ENCODE measurements at places on chromosomes 1 and 21.

DNA sequence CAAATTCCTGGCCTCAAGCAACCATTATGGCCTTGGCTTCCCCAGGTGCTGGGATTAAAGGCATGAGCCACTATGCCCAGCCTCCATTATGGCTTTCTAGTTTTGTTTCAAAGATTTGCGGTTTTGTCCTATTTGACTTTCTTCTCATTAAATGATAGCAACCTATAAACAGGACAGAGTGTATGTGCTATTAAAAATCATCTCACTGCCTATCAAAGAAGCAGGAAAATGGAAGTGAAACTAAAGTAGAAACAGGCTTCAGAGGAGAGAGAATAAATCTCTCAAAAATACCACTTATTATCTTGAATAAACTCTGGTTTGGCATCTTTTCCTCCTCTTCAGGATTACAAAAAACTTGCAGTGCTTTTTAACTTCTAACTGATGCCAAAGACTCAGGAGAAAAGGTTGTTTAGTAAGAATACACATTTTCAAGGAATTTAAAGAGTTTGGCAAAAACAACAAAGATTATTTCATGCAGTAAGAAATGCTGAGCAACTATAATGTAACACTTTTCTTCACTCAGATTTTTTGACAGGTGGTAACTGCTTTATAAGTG, 28.7 kb downstream of the ACBD3 start:
- DNase-seq: no peak

- DNase-seq: no peak
Observed at GRCh38 chr1:218585511-218586184, 240.5 kb downstream of the TGFB2 start.

DNA sequence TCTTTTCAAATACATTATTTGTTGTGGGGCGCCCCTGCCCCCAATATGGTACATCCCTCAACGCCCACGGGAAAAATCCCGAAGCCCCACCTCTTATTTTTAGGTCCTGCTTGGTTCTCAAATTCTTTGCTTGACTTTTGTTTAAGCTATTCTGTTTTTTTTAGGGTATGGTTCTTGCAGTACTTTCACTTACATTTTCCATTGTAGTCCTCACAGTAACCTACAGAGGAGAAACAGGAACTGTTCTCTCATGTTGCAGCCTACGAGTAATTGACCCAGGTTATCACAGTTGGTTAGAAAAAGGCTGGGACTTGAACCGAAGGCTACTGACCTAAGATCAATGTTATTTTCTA, 697 bp upstream of the C21orf91 start:
- no peak for DNase-seq

DNA sequence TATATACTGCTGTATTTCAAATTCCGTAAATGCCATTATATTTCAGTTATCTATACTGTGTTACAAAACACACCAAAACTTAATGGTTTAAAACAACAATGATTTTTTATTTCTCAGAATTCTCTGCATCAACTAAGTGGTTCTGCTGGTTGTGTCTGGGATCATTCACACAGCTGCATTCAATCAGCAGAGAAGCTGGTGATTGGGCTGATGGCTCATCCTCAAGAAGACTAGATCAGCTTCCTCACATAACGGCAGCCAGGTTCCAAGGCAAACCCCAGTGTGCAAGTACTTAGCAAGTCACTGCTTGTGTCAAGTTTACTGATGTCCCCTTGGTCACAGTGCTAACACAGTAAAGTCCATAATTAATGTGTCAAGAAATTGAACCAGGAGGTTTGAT, 86.3 kb upstream of the VANGL1 start:
- DNase-seq: no peak

DNA sequence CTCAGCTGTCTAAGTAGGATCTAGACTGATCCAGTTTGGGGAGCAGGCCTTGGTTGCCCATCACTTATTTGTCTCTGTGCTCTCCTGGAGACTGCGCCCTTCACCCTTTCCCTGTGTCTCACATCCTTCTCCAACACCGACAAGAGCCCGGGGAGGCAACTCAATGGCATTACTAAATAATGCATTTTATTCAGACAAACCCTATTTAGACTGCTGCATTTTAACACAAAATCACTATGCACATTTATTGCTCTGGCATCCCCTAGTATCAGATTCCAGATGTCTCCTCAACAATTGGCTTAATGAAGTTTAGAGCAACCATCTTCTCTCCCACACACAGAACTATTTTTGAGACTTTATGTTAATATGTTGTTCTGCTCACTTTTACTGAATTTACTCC, 436.4 kb upstream of the CHRM3 start:
- no peak for DNase-seq

GRCh38 chr1:183920651-183921050, 115.7 kb downstream of the RGL1 start:
- DNase-seq: peak; percentile 97

- DNase-seq: peak; percentile 75
Observed at GRCh38 chr1:154404984-154405746, at the start of gene IL6R. IL6R (plus strand) TSS chr1:154405343; CDS start chr1:154405630, 287 bp downstream.

- no peak for DNase-seq
Observed at GRCh38 chr1:93750955-93751354, 69.3 kb upstream of the BCAR3 start.

- no peak for DNase-seq
Observed at GRCh38 chr1:226029568-226030225, 30.6 kb upstream of the SDE2 start.

- DNase-seq: no peak
Observed at GRCh38 chr21:17197996-17198395, 314.8 kb upstream of the CXADR start.

DNA sequence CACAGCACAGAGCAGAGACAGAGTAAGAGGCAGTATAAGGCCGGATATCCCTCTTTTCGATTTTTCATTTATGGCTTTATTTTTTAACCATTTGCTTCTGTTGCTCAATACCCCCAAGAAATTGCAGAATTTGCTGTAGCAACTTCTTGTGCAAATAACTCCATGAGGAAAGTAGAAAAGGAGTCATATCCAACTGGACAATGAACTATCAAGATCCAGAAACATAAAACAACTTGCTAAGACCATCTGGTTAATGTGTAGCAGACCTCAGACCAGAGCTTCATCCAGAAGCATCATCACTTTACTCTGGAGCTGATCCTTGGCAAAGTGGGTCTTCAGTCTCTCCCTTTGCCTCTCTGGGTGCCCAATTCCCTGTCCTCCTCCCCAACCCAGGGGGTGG, 45.9 kb downstream of the ZNF697 start:
- no peak for DNase-seq

DNA sequence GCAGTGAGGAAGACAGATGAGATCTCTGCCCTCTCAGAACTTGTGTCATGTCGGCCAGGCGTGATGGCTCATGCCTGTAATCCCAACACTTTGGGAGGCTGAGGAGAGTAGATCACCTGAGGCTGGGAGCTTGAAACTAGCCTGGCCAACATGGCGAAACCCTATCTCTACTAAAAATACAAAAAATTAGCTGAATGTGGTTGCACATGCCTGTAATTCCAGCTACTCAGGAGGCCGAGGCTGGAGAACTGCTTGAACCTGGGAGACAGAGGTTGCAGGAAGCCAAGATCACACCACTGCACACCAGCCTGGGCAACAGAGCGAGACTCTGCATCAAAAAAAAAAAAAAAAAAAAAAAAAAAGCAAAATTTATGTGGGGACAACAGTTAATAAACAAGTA, 40.9 kb upstream of the RALGPS2 start:
- no peak for DNase-seq

GRCh38 chr1:220798338-220798737, 11.6 kb downstream of the MTARC1 start:
- no peak for DNase-seq

- DNase-seq: no peak
Observed at GRCh38 chr1:212621043-212621948, 12.7 kb downstream of the ATF3 start.

GRCh38 chr1:161131523-161132409, 701 bp downstream of the DEDD start:
- DNase-seq: no peak

- DNase-seq: no peak
Observed at GRCh38 chr1:221279146-221279545, 399.9 kb downstream of the HLX start.

- no peak for DNase-seq
Observed at GRCh38 chr1:95325349-95325748, 91.3 kb downstream of the RWDD3 start.

GRCh38 chr21:33994373-33994772, 78.8 kb upstream of the ATP5PO start:
- DNase-seq: no peak

- DNase-seq: no peak
Observed at GRCh38 chr1:178376008-178376407, 120.8 kb downstream of the CLEC20A start.

GRCh38 chr1:20183616-20184271, 2.2 kb upstream of the UBXN10 start:
- DNase-seq: no peak

- DNase-seq: no peak
Observed at GRCh38 chr21:43902441-43902840, 37.4 kb downstream of the AGPAT3 start.

GRCh38 chr1:81032973-81033425, 767.7 kb upstream of the ADGRL2 start:
- DNase-seq: no peak

GRCh38 chr1:13723810-13724209, 23.8 kb downstream of the PRDM2 start:
- no peak for DNase-seq

- DNase-seq: no peak
Observed at GRCh38 chr21:26840912-26841311, 4.3 kb downstream of the ADAMTS1 start.

GRCh38 chr1:44442791-44443190, 37.7 kb downstream of the RNF220 start:
- DNase-seq: no peak

DNA sequence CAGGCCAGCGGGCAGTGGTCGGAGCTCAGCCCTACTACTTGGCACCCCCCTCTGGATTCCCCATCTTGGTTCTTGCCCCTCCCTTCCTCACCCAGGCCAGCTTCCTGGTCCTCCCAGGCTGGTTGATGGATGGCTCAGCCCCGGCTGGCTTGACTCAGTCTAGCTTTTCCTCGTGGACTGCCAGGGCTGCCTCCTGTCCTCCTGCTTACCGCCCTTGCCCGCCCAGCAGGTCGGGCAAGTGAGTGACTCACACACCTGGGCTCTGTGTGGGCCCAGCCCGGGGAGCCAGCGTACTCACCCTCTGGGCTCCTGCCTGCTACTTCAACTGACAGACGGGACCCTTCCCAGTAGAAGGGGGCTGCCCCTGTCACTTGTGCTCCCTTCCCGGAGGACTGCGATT, 19.5 kb upstream of the ARHGEF10L start:
- DNase-seq: no peak

- DNase-seq: no peak
Observed at GRCh38 chr1:173414136-173414535, 63.0 kb upstream of the PRDX6 start.

- no peak for DNase-seq
Observed at GRCh38 chr1:232992227-232992626, 41.8 kb downstream of the NTPCR start.

DNA sequence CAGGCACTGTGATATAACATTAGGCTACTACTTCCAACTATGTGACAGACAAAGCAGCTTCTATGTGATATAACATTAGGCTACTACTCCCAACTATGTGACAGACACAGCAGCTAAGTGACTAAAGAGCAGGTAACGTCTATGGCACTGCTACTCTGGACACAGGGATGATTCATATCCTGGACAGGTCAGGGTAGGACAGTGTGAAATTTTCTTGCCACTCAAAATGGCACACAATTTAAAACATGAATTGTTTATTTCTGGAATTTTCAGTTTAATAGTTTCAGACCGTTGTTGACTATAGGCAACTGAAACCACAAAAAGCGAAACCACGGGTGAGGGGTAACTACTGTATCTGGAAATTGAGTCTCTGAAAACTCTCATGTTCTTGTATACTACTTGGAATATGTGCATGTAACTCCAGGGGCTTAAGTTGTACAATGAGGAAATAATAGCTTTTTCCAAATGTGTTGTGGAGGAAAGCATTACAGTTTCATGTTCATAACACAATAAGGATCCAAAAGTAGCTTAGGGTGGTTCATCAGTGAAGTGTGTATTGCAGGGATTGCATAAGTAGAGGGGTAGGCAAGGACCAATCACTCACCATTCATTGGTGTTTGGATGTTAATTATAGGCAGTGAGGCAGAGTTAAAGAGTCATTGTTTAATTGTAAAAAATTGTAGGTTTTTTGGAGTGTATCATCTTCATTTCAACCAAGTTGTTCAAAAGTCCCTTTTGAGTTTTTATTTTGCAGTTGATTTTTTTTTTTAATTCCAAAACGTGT, 5.3 kb downstream of the DTL start:
- no peak for DNase-seq

DNA sequence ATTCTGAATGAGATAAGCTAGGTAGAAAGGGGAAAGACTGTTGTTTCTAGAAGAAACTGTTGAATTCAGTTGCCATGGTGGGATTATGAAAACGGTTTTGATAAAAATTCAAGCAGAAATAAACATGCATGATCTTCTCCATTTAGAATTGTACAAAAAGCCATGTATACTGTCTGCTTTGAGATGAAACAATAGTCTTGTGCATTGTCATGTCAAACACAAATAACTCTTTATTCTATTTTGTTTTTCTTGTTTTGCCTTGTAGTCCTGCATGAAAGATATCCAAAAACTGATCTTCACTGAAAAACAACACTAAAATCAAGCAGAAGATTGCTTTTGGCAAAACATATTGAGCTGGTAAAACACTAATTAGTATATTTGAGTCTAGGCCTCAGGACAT, 659.9 kb downstream of the LTN1 start:
- peak; percentile 86 for DNase-seq

- no peak for DNase-seq
Observed at GRCh38 chr1:153680120-153680403, 1.6 kb downstream of the NPR1 start.

DNA sequence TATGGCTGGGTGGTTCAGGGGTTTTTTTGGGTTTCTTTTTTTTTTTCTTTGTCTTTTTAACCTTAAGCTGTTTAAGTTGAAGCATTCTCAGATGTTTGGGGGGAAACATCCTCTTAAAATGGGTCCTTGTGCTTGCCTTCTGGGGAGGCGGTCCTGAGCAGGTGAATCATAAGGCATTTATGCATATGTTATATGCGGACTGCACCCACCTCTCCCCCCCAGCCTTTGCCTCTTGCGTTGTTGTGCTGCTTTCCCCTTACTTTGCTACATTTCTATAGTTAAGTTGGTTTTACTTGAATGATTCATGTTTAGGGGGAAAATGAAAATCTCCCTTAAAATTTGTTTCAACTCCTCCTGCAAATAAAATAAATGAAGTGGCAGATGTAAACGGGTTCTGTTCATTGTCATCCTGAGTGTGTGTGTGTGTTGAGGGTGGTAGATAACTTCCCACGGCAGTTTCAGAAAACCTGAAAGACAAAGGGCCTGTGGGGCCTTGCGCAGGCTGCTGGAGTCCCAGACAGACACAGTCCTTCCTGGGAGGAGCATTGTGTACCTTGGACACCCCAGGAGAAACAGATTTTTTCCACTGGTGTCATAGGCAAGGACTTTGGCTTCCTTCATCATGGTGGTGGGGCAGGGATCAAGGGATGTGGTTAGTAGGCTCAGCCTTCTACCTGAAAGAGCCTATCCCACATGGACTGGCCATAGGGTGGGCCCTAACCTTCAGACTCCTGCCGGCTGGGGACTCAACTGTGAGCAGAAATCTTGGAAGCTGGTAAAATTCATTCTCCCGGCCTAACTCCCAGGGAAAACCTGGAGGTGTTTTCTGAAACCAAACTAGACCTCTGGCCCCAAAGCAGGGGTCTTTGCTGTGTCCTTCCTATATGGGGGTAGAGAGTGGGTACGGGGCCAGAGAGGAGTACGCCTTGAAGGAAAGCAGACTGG, 926 bp upstream of the SH3D21 start:
- no peak for DNase-seq

GRCh38 chr1:244106837-244107493, 55.9 kb downstream of the ZBTB18 start:
- no peak for DNase-seq
